ENCODE measurements at places on chromosomes 1 and 21.

- DNase-seq: no peak
Measured at GRCh38 chr1:3310718-3311400, 143.6 kb upstream of the ARHGEF16 start.

- no peak for DNase-seq
Measured at GRCh38 chr1:247536340-247536739, at the start of gene OR2C3. OR2C3 (minus strand) TSS chr1:247536440; CDS start chr1:247532511, 3,929 bp downstream.

DNA sequence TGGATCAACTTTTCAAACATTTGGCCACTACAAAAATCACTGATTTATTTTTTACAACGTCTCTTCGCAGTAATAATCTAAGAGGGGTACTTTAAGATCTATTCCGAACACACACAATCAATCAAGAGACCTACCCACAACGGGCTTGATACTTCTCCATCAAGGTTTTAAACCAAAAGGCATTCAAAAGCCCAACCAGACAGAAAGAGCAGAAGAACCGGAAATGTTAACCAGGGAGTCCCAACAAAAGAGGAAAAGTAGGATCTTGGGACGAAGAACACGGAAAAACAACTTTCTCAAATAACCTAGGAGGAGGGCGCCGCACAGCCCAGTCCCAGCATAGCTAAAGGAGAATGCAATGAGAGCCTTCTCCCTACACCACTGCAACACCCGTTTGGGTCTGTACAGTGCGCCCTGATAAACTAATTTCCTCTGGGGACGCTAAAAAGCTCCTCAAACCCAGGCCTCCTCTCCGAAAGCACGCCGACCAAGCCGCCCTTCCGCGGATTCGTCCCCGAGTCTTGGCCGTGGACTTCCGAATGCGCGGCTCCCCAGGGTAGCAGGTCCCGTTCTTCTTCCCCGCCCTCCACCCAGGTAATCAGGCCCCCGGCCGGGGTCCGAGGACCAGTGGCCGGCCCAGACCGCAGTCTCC is 623 bp downstream of the RPL22 start:
- DNase-seq: no peak

DNA sequence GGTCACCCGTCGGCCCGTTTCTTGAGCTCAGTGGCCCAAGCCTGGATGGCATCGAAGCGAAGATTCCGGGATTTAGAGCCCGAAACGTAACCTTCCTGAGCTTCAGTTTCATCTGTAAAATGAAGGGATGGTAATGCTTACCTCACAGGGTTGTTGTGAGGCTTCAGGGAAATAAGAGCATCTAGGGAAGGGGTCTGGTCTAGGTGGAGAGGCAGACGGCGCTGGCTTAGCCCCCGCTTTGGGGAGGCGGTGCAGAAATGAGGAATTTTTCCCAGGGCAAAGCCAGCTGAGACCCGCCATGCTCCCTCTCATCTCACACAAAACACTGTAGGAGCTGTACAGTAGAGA is 717 bp upstream of the MYCL start:
- DNase-seq: no peak

DNA sequence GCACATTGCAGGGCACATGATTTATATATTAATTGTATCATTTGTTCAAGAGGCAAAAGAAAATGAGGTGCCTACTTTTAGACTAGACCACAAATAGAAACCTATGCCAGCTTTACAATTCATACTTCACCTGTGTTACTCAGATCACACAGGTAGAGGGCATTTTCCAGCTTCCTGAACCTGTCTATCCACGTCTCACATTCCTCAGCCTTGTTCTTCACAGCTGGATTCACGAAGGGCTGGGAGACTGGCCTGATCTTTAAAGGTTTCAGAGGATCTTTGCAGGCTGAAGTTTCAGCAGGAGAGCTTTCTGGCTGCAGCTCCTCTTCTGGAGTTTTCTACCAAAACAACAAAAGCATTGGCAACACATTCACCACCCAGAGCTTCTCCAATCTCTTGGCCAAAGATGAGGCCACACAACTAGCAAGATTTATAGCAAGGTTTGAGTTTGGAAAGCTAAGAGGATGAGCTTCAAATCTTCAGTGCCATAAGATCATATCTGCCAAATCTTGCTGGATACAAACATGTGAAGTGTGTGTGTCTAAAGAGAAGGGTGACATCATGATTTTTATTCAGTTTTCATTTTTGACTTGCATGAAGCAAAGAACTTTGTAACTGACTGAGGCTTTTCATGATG is 71.0 kb upstream of the CYP2J2 start:
- no peak for DNase-seq

DNA sequence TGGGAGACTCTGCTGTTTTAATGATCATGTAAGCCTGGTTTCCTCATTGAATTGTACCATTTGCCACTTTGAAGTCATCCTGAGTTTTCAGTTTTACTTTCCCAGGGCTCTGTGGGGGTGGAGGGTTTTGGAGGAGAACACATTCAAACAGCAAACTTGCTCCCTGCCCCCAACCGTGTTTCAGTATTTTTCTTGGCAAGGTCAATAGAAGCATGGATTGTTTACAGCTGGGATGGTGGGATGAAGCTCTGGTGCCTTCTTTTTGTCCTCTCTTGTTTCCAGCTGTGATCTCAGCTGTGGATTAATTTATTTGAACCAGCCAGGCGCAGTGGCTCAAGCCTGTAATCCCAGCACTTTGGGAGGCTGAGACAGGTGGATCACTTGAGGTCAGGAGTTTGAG is 54.3 kb upstream of the SERBP1 start:
- no peak for DNase-seq

DNA sequence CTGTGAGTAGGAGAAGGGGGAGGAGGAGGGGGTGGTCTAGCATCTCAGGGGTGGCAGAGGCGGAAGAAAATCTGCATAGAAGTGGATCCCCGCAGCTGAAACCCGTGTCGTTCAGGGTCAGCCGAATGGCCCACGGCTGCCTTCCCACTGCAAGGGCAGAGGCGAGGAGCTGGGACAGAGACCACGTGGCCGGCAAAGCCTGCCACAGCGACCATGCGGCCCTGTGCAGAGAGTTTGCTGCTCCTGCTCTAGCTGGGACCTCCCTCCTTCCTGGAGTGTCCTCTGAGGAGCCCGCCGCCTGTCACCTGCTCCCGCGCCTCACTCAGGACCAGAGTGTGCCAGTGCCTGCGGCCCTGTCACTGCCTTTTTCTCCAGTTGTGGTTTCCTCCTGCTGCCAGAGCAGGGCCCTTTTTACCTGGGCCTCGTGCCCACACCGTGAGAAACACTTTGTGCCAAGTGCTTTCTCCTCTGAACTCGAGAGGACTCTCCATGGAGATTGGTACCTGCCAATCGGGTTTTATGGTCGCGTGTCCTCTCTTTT is 5.4 kb upstream of the TRPM2 start:
- DNase-seq: no peak

GRCh38 chr1:156922986-156923669 is 2.7 kb downstream of the LRRC71 start:
- DNase-seq: no peak

DNA sequence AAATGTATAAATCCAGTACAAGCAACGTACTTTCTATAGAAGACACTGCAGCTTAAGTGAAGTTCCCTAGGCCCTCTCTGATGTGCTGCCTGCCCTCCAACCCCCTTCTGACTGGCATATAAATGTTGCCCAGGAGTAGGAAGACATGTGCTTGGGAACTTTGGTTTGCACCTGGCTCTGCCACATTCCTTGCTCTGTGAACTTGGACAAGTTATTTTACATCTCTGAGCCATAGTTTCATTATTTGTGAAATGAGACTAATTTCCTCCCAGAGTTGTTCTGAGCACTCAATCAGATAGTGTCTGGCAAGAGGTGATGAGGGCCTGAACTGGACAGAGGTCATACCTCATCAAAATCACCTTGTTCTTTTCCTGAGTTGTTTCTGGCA is 3.5 kb upstream of the PHC2 start:
- no peak for DNase-seq
